ENCODE measurements at places on chromosomes 12 and 14. TPM values are rescaled to one million over a fixed set of nuclear protein-coding genes. Genes with fewer than 3 reads are reported as not detected.

- DNase-seq, result no peak
Measured at GRCh38 chr12:110668480-110669192, 20.3 kb downstream of the HVCN1 start.

- DNase-seq, result no peak
Measured at GRCh38 chr14:93040443-93040842, 75.3 kb downstream of the ITPK1 start.

DNA sequence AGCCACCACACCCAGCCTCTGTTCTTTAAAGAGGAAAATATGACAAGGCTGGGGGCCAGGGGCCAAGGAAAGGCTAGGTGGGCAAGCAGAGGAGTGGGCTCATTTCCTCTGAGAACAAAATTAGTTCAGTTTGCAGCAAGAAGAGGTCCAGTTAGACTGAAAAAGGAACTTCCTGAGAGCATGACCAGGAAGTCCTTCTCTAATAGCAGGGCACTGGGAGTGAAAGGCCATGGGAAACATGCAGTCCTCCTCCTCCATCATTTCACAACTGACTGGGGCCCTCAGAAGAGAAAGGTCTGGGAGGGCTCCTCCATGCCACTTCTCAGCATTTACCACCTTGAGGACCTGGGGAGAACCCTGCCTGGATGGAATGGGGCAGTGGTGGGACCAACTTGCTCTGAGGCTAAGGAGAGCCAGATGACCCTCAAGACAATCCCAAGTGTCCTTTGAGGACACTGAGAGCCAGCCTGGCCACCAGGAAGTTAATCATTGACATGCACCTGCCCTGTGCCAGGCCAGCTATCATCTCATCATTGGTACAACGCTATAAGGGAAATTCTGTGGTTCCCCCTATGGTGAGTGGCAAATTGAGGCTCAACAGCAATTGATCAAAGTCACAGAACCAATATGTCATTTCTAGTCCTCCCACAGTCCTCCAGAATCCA, 2.0 kb downstream of the AQP2 start:
- no peak for DNase-seq

GRCh38 chr14:61659582-61659981, 35.7 kb upstream of the HIF1A start:
- no peak for DNase-seq

Gene POTEM
- total RNA-seq, result not detected

Gene PRH2
- total RNA-seq, result not detected

Gene EIF4B
- total RNA-seq, result 660 TPM
